ENCODE measurements at places on chromosomes 2 and 18.

GRCh38 chr2:241080405-241081189 is 21.5 kb downstream of the MTERF4 start:
- no peak for DNase-seq

DNA sequence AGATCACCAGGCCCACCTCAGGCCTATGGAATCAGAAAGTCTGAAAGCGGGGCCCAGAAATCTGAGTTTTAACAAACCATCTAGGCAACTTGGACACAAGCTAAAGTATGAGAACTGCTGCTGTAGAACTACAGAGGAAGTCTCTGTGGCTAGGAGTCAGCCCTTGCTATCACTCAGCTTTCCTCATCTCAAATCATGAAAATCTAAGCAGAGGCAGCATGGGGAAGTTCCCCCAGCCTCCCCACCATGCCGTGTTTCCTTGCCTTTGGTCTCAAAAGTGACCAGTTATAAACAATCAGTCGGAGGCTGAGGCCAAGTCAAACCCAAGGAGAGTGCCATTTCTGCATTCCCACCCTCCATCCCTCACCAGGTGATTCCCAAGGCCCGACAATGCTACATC is 404.7 kb downstream of the BCL11A start:
- DNase-seq: no peak

DNA sequence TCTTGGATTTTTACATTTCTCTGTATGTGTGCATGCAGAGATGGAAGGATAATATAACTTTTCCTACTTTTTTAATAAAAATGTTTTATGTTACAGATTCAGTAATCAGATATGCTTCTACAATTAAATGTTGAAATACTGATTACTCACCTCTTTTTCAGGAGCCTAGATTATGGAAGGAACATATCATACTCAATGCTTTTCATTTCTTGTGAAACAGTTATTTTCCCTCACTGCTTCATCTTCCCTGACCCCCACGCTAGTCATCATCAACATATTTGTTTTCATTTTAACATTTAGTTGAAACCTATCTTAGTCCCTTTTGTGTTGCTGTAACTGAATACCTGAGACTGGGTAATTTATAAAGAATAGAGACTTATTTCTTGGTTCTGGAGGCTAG is 190.7 kb downstream of the WDR7 start:
- no peak for DNase-seq

- DNase-seq: no peak
Measured at GRCh38 chr2:207970147-207970825, 55.0 kb downstream of the PLEKHM3 start.

DNA sequence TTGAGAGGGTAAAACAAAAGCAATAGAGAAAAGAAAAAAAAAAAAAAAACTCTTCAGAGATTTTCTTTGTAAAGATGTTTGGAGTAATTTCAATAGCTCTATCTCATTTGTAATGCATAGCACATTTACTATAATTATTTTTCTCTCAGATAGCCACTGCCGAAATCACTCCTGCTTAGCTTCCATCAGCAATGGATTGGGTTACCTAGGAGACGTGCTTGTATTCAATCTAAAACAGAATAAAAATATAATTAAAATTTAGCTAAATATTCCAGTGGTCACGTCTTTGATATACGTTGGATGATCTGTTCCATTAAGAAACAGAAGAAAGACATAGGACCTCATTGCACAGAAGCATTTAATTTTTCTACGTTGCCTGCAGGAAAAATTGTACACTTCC is 1435.7 kb upstream of the DDX18 start:
- DNase-seq: no peak

DNA sequence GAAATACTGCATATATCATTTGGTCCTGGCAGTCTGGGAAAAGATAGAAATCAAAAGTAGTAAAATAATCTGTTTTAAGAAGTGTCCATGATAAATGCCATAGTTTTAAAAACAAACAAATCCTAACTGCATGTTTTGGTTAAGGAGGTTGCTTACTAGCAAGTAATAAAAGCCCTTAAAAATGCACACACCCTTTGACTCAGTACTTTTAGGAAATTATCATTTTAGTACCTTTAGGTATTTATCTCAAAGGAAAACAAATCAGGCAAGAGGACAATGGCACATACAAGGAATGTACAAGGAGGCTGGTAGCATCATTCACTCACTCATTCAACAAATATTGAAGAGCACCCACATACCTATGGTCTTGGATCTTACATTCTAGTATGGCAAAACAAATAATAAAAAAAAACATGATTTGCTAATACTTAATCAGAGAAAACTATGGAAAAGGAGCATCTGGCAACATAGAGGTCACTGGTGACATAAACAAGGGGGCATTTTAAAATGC is 67.6 kb downstream of the OLA1 start:
- no peak for DNase-seq

DNA sequence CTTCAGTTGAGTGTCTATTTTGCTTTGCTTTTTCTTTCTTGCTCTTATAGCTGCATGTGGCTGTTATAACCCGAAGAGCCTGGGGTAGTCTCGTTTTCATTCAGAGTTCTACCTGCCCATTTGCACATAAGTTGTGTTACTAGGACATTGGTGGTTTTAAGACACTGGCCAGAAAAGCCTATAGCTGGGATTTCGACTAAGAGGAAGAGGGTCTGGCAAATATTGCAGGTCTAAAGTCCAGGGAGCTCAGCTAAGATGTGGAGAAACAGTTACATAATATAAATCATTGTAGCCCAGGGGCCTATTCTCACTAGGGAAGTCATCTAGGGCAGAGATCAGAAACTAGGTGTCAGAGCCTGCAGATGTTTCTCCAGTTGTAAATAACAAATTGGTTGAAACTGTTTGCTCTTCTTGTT is 120.8 kb downstream of the BABAM2 start:
- no peak for DNase-seq
